ENCODE measurements at places on chromosomes 3 and 15.

GRCh38 chr15:63948436-63948835 is 97.8 kb downstream of the DAPK2 start:
- no peak for DNase-seq

DNA sequence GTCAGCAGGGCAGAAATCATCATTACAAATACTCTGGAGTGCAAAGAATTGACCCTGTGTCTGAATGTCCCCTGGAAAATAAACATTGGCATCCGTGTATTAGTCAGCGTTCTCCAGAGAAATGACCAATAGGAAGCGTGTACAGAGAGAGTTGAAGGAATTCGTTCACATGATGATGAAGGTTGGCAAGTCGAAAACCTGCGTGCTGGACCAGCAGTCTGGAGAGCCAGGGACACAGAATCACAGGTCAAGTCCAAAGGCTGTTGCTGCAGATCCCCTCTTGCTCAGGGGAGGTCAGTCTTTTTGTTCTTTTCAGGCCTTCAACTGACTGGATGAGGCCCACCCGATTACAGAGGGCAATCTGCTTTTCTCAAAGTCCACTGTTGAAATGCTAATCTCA is 16.6 kb downstream of the GP9 start:
- no peak for DNase-seq

DNA sequence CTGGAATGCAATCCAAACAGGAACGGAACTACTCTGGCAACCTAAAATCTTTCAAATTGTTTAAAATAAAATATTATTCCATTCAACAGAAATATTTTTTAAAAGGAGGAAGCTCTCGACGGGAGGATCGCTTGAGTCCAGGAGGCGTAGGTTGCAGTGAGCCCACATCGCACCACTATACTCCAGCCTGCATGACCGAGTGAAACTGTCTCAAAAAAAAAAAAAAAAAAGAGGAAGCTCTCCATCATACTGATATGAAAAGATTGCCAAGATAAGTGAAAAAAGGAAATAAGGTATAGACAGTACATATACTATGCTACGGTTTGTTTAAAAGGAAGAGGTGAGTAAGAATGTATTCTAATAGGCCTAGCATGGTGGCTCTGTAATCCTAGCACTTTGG is 3.6 kb downstream of the RAD18 start:
- no peak for DNase-seq

DNA sequence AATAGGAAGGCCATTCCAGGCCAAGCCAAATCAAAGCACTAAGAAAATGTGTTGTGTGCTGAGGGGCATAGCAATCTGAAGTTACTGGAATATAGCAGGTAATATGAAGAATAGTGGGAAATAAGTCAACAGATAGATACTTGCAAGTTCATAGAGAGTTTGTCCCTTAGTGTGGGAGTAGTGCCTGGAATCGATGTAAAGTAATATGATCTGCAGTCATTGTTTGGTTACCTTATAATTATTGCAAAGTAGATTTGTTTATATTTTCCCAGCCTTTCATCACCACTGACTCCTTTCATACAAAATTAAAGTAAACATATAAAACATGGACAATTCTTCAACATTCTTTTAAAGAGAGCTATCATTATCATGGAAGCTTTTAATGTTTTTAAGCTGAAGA is 420.9 kb upstream of the NECTIN3 start:
- no peak for DNase-seq

- no peak for DNase-seq
These were observed 5.4 kb upstream of the TRIM59 start for GRCh38 chr3:160454995-160455394.

DNA sequence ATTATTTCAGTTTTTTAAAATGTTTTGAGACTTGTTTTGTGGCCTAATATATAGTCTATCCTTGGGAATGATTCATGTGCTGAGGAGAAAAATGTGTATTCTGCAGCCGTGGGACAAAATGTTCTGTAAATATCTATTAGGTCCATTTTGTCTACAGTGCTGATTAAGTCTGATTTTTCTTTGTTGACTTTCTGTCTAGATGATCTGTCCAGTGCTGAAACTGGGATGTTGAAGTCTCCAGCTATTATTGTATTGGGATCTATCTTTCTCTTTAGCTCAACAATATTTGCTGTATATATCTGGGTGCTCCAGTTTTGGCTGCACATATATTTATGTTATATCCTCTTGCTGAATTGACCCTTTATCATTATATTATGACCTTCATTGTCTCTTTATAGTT is 85.2 kb downstream of the UBE2E2 start:
- DNase-seq = no peak

- DNase-seq = no peak
These were observed 880 bp upstream of the CHRNA7 start for GRCh38 chr15:32029409-32029861.

GRCh38 chr3:10623578-10624275 is 118.3 kb upstream of the ATP2B2 start:
- no peak for DNase-seq

DNA sequence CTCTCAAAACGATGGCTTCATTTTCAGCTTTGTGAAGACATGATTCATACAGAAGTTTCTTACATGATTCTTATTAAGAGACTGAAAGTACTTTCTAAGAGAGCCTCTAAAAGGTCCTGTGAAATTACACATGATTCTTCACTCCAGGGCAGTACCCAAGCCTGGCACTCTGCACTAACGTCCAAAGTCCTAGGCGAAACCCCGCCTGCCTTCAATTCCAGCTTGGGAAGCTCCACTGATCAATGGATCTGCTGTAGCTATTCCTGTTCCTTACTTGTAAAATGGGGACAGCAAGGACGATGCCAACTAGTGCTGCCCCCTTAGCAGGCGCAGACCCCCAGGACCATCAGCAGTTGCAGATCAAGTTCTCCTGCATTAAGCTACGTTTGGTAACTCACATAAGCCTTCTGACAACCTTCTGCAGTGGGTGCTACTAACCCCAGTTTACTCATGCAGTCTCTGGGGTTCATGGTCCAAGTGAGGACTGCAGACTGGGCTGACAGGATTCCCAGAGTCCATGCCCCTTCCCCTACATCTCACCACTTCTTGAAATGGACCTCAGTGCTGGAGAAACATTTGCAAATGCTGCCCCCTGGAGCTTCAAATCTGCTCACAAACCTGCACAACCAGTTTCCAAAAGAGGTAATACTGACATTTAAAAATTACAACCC is 10.6 kb downstream of the CHCHD4 start:
- no peak for DNase-seq

DNA sequence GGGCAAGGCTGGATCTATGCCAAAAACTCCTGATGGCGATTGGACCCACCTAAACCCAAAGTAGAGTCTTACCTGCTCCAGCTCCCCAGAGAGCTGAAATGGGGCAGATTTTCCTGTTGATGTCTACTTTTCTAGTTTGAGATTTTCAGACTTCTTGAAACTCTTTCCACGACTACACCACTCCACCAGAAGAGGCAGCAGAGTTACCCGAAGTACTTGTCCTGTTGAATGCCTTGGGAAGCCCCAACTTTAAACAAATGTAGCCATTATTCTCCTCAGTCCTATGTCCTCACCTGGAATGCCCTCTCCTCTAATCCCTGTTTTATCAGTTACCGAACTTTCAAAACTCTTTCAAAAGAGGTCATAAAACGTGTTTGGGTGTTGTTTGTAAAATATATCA is 843.8 kb downstream of the VGLL3 start:
- DNase-seq = no peak

DNA sequence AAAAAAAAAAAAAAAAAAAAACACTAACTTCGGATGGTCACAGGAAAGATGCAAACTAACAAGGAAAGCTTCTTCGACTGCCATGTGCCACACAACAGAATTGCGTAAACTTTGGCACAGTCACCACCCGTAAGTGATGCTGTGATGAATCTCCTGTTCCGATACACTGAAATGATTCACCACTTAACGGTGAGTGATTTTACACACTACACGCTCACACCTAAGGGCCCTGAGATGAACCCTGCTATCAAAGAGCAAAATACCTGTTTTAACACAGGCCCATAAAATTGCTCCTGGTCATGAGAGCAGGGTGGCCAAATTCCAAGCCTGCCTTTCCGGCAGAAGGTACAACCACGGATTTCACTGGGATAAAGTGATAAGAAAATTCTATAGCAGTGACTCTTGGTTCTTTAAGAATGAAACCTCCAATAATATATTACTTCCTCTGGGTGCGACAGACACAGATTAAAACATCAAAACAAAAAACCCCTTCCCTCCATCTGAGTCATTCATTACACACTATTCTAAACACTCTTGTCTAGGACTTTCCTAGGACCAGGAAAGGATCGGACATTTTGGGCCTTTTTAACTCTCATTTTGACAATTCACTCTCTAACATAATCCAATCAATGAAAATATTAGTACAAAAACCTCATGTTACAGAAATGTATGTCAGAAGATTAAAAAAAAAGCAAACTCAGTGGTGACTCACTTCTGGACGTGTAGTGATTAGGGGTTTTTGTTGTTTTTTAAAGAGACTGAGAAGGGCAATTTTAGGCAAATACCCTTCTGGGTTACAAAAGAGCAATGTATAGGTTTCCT is 28.3 kb downstream of the LRIG1 start:
- no peak for DNase-seq

GRCh38 chr15:97966924-97967620 is 6.6 kb downstream of the ARRDC4 start:
- DNase-seq = no peak

- no peak for DNase-seq
These were observed 9.1 kb upstream of the MFSD1 start for GRCh38 chr3:158792709-158793108.

GRCh38 chr3:30502742-30503073 is 103.7 kb upstream of the TGFBR2 start:
- DNase-seq = no peak

DNA sequence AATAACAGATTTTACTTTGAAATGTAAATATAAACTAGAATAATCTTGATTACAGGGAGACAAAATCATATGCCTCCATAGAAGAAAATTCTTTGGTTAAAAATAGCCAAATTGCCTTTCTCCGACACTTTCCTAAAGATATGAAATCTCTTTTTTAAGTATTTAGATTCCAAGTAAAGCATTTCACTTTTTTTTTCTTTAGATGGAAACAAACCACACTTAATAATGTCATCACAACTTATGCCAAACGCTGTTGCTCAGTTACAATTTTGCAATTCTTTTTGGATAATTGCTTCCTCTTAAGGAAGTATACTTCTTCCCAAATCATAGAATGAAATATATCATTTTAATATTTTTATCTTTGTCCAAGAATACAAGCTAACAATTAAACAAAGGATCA is 294.1 kb upstream of the ARL6 start:
- no peak for DNase-seq

- DNase-seq = no peak
These were observed 30.6 kb upstream of the RASA2 start for GRCh38 chr3:141456301-141456625.

DNA sequence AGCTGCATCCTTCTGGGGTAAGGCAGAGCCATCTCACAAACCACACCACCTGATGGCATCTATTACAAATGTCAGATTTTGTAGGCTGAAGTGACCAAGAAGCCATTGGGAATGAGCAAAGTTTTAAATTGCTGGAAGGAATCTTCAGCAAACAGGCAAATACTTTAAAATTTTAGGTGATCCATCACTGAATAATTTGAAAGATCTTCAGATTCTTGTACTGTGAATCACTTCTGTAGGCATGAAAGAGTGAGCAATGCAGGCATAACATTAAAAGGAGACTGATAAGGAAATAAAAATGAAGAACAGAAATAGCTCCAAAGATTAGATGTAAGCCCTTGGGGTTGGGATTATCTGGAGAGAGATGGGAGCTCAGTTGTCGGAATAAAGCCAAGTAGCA is 36.0 kb upstream of the ALDH1L1 start:
- no peak for DNase-seq

GRCh38 chr15:81888748-81889484 is 156.9 kb downstream of the MEX3B start:
- DNase-seq = no peak

DNA sequence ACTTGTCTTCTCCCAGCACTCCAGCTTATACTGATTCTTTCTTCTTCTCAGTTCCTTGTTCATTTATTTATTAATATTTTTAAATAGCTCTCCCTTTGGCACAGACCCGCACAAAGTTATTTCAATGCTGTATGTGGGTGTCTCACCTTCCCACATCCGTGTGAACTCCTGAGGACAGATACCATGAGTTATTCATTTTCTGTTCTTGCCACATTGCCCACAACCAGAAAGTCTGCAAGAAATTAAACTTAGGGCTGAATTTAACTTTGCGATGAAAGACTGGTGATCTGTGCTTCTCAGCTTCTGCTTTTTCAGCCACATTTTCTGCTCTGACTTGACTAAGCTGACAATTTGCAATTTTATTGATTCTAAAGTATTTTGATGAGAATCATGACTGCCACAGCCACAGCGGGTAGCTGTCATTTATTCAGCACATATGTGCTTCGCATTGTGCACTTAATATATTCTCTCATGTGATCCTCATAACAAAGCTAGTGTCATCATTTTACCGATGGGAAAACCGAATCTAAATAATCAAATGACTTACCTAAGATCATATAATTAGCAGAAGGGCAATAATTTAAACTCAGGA is 569.8 kb downstream of the EDEM1 start:
- no peak for DNase-seq

DNA sequence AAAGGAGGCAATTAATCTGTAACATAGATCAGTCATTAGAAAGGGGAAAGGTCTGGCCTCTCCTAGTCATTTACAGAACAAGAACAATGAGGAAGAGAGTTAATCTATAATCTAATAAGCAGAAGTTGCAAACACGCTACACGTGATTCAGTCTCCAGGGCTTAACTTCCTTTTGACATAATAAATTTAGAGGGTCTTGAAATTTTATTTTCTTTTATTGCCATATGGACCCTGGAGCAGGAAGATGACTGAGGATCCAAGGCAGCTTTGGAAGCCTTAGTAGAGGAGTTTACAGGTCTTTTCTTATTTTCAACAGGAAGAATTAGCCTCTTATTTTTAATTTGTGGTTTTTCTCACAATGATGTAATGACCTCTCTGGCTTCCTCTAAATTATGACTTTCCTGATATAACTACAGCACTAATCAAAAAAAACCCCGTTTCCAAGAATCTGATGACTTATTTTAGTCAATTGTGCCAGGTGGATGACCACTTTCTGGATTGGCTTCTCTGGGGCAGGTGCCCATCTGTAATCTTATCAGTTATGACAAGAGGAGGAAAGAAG is 32.2 kb downstream of the ADGRG7 start:
- DNase-seq = no peak

DNA sequence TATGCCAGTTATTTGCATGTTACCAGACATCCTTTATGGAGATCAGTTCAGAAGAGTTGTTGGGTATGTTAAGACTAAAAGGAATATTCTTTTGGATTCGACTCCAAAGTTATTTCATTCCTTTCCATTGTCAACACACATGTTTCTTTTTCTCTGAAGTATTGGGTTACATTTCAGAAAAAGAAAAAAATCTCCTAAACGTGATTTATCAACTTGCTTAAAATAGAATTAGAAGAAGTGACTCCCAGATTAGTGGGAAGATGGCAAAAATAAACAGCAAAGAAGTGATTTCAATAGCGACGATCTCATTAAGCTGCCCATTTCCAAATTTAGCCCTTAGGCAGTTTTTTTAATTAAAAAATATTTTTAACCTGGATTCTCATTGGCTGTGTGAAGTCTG is 85.4 kb downstream of the TIGIT start:
- DNase-seq = no peak

All from stimulated activated CD8-positive, alpha-beta memory T cell treated with anti-CD3 and anti-CD28 coated beads, Interleukin-4, amount 100 ng/mL, for 4 hours (primary cell).